ENCODE measurements at places on chromosomes 5 and 9. TPM values are rescaled to one million over a fixed set of nuclear protein-coding genes. Genes with fewer than 3 reads are reported as not detected.
A peak's percentile ranks its signal among the peaks of the same experiment; 100 is the strongest.

The NUTM2F gene
- not detected for total RNA-seq

DNA sequence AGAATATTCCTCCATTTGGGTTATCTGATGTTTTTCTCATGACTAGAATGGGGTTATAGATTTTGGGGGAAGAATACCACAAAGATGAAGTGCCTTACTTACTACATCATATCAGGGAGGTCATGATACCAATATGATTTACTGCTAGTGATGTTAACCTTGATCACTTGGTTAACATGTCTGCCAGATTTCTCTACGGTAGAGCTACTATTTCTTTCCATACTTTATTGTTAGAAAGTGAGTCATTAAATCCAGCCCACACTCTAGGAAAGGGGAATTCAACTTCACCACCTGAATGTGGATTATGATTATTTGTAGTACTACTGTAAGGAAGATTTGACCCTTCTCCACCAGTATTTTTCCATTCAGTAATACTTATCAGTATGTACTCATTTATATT is 64.7 kb downstream of the UBE2R2 start:
- DNase-seq: peak; percentile 47

DNA sequence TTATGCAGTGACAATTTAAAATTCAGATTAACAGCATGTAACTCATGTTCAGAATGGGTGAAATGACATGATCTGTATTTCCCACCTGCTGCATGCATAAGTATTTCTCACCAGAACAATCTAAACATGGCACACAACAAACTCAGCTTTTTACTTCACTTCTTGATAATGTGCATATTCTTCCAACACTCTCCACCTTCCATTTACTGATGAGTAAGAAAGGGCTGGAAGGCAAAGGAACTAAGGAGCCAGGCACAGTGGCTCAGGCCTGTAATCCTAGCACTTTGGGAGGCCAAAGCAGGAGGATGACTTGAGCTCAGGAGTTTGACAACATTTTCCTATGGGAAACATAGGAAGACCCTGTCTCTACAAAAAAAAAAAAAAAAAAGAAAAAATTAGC is 35.8 kb upstream of the SAP30L start:
- no peak for DNase-seq

GRCh38 chr9:134536101-134536900 is 105.3 kb upstream of the COL5A1 start:
- DNase-seq: no peak

GRCh38 chr9:129174102-129174723 is 3.8 kb downstream of the IER5L start:
- peak; percentile 93 for DNase-seq

DNA sequence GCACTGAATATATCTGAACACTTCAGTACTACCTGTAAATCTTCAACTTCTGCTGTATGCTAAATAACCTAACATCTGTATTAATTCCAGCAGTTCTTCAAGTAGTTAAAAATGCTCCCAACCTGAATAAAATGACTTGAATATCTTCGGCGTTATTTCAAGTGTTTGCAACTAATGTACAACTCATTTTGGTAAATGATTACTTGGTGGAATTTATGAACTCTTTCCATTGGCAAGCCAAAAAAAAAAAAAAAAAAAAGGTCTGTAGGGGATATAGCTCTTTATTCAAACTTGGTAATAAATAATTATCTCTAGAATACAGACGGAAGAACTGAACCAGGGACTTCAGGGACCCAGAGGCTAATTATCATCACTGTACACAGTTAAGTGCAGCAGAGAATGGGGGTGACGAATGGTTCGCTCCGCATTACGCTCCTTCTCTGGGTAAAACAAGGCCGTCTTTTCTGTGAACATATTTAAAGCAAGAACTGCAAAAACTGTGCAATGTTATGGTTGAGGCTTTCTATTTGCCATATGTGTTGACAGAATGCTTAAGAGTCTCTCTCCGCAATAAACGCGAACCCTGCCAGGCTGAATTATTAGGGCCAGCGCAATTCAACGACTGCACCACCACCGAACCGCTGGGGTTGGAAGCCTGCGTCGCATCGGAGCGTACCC is 1.9 kb upstream of the ERBIN start:
- no peak for DNase-seq

GRCh38 chr9:107446491-107446890 is 43.1 kb downstream of the KLF4 start:
- no peak for DNase-seq

GRCh38 chr5:14142202-14142826 is 828 bp upstream of the TRIO start:
- DNase-seq: peak; percentile 38

GRCh38 chr5:129945774-129946270 is 41.6 kb downstream of the CHSY3 start:
- DNase-seq: no peak

DNA sequence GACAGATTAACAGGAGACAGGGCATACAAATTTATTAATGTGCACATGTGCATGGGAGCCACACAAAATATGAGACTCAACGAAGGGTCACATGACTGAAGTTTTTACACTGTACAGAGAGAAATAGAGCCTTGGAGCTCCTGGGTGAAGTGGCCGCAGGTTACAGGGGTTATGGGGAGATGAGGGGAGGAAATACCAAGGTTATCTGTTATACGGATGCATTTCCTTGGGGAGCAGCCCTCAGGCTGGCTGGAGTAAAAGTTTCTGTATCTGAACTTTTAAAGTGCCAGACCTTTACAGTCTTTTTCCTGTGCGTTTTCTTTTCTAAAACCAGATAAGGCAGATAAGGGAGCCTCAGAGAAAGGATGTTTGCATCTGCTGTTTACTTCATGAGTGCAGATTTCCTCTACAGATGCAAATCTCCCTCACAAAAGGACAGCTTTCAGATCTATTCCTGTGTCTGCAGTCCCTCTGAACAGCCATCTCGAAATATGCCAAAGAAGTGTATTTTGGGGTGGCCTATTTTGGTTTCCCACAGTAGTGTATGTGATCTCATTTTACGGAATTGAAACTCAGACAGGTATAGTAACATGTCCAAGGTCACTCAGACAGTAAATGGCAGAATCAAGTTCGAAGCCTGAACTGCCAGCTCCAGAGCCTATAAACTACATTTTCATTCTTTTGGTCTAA is 139.3 kb upstream of the FBXL17 start:
- no peak for DNase-seq

GRCh38 chr9:6956879-6957278 is 199.1 kb downstream of the KDM4C start:
- DNase-seq: no peak

- DNase-seq: no peak
Measured at GRCh38 chr5:14741801-14742440, 77.4 kb downstream of the OTULIN start.

The TICAM2 gene
- total RNA-seq: 0.25 TPM

The EIF4EBP3 gene
- 2.3 TPM for total RNA-seq

The GPR21 gene
- total RNA-seq: 0.39 TPM

GRCh38 chr5:167442922-167443321 is 848.5 kb upstream of the WWC1 start:
- DNase-seq: no peak

DNA sequence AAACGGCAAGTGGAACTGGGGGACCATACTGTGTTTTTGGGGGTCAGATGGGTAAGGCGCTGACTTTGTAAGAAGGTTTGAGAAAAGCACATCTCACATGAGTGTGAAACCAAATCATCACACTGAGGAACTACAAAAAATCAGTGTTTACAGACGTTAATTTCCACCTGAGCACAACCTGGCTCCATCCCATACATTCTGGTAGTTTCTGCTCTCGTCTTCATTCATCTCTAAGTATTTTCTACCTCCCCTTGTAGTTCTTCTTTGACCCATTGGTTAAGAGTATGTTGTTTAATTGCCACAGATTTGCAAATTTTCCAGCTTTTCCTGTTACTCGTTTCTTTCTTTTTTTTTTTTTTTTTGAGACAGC is 8.9 kb upstream of the DPP7 start:
- no peak for DNase-seq

DNA sequence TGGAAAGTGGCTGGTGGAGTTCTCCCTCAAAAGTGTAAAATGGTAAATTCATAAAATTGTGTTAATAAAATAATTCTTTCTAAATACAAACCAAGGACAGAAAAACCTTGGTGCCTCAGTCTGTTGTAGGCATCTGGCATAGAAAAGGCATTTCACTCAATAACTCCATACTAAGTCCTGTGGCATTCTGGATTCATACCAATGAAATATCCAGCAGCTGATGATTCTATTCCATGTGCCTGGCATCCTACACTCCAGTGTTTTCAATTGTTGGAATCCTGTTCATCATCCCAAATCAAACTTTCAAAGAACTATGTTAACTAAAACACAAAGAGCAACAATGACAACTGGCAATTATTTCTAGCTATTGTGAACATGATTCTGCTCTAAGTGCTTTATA is 21.6 kb upstream of the ALDH1A1 start:
- no peak for DNase-seq

The PRXL2C gene
- total RNA-seq: 27.2 TPM

DNA sequence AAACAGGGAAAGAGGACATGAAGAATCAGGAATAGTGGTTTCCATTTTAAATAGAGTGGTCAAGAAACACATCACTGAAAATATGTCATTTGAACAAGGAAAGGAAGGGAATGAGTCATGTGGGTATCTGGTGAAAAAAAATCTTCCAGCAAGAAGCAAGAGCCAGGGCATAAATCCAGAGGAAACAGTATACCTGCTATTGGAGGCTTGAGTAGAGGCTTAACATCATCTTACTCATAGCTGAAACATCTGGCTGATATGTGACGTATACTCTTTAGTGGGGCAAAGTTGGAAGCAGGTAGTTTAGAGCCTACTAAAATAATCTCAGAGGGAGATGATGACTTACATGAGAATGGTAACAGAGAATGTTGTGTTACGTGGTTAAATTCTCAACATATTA is 517.2 kb downstream of the CAAP1 start:
- no peak for DNase-seq

- DNase-seq: no peak
Measured at GRCh38 chr5:78747055-78747454, 98.5 kb upstream of the LHFPL2 start.

DNA sequence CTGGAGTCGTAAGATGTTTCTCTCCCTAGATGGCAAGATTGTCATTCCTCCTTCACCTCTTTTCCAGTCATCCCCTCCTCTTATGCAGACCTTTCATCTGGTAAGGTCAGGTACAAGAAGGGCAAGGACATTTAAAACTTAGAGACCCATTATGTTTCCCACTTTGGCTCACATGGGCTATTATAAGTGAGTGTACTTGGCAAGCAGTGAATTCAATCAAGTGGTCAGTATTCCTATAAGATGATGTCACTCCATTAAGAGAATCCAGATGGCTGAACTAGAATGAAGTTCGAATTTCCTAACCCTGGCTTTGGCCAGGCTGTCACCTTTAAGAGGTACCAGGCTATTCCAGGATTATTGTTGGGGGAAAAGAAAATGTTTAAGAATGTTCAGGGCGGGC is 32.2 kb downstream of the ZNF131 start:
- DNase-seq: no peak

- DNase-seq: no peak
Measured at GRCh38 chr9:99201603-99202002, 20.1 kb downstream of the ALG2 start.

DNA sequence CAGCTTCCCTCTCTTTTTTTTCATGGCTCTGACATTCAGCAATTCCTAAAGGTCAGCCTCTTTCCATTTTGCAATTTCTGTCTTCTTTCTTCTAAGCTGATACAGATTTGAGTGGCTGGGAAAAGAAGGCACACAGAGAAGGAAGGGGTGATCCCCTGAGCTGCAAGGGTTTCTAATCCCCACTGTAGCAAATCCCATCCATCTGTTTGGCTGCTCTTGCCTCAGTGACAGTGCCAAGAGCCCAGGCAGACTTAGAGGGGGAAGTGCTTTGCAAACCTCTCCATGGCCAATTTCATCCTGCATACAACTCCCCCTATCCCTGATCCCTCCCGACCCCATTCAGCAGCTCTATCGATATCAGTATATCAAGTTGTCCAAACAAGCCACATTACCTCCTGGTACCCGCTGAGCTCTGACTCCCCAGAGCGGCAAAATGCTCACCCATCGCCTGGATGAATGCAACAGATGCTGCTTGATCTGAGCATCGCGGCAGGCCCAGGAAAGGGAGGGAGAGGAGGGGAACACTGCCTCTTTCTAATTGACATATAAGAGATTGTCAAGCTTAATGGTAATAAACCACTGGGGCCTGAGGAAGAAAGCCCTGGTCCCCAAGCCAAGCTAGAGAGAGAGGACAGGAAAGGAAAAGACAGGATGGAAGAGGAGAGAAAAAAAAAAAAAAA is 268.9 kb downstream of the ASTN2 start:
- no peak for DNase-seq

GRCh38 chr5:81214848-81215247 is 18.3 kb upstream of the CKMT2 start:
- DNase-seq: no peak

The SIT1 gene
- not detected for total RNA-seq

DNA sequence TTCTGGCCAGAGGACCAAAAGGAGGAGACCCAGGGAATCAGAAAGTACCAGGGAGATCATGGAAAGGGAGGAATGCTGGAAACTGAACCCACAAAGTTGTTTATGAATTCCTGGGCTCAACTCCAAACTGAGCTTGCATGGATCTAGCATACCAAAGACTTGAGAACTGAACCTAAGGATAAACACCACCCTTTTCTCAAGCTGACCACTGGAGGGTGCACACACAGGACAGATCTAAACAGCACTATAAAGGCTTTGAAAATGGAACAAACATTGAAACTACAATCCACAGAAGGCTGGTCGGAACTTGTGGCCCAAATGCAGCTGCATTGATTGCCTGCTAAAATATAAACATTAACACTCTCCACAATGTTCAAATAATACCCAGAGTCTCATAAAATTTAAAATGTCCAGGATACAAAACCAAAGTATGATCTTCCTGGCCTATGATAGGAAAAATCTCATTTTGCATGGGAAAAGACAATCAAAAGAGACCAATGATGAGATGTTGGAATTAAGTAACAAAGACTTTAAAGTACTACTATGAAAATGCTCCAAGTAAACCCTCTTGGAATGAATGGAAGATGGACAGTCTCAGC is 15.6 kb upstream of the IRF1 start:
- no peak for DNase-seq

DNA sequence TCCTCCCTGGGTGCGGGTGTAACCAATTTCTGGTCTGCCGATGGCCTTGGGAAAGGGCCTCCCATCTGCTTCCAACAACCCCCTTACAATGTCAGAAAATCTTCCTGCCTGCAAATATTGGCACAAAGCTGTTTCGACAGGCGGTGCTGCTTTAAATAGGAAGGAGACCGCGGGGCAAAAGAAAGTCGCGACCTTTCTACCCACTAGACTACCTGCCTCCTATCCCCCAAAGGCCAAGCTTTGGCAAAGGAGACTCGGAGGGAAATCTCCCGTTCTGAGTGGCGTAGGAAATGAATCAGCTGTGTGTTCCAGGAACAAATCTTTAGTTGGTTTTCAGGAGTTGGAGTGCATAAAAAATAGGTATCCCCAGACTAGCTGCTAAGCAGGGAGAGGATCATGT is 36.8 kb upstream of the NFIB start:
- DNase-seq: no peak

The NOP16 gene
- 11.8 TPM for total RNA-seq

The DCAF10 gene
- total RNA-seq: 23.4 TPM

- DNase-seq: no peak
Measured at GRCh38 chr9:76231001-76231400, 163.2 kb downstream of the RFK start.
